Bronchial epithelial cell (primary cell): ENCODE measurements at places on chromosomes 4 and X.

DNA sequence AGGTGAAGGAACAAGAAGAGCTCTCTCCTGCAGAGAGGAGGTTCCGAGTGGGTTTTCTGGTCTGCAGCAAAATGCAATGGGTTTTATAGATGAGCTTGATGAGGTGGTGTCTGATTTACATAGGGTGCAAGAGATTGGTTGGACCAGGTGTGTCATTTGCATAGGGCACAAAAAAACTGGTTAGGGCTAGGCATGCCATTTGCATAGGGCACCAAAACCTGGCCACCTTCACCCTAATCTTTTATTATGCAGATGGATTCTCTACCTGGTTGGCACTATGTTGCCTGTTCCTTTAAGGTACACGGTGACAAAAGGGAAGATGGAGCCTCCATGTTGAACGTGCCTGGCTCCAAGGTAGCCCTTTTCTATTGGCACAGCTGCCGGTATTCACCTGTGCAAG is 94.5 kb upstream of the PRKX start:
- no peak for DNase-seq

DNA sequence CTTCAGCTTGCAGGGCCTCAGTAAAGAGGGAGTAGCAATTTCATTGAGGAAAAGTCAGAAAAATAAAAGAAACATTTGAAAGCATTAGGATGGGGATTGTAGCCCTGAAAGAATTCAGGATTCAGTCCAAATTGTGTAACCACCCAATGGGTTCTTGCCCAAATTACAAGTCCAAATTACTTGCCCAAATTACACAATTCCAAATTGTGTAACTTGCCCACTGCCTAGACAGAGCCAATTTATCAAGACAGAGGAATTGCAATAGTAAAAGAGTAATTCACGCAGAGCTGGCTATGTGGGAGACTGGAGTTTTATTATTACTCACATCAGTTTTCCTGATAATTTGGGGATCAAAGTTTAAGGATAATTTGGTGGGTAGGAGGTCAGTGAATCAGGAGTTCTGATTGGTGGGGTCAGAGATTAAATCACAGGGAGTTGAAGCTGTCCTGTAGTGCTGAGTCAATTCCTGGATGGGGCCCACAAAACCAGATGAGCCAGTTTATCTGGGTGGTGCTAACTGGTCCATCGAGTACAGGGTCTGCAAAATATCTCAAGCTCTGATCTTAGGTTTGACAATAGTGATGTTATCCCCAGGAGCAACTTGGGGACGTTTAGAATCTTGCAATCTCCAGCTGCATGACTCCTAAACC is 18.1 kb upstream of the PAGE5 start:
- peak; percentile 33 for DNase-seq

GRCh38 chr4:114349543-114350175 is 248.9 kb upstream of the UGT8 start:
- peak; percentile 93 for DNase-seq

- DNase-seq: peak; percentile 32
Measured at GRCh38 chr4:103075894-103076746, 441 bp downstream of the SLC9B2 start.

GRCh38 chrX:4263030-4263803 is 549.8 kb upstream of the PRKX start:
- peak; percentile 0 for DNase-seq

- DNase-seq: no peak
Measured at GRCh38 chr4:141659539-141659938, 23.2 kb downstream of the IL15 start.

- no peak for DNase-seq
Measured at GRCh38 chr4:187283201-187283955, 559.7 kb upstream of the FAT1 start.

- no peak for DNase-seq
Measured at GRCh38 chr4:24195991-24196736, 306.3 kb upstream of the PPARGC1A start.

DNA sequence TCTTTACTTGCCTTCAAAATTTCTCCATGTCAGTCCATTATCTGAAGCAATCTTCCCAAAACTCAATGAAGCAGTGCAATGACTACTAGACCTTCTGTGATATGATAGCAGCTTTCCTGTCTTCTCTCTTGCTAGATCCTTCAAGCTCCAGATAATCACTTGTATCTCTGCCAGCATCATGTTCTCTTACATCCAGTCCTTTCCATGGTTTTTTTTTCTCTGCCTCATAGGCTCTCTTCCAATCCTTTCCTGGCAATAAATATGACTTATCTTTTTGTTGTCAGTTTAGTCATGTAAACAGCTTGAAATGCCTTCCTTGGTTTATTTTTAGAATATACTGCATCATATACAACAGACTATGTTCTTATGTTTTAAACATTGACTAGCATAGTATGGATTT is 193.5 kb downstream of the CFAP299 start:
- DNase-seq: peak; percentile 1

- DNase-seq: no peak
Measured at GRCh38 chrX:136598631-136599030, 49.3 kb upstream of the CD40LG start.

GRCh38 chr4:139642364-139642763 is 23.3 kb upstream of the MGST2 start:
- peak; percentile 66 for DNase-seq

DNA sequence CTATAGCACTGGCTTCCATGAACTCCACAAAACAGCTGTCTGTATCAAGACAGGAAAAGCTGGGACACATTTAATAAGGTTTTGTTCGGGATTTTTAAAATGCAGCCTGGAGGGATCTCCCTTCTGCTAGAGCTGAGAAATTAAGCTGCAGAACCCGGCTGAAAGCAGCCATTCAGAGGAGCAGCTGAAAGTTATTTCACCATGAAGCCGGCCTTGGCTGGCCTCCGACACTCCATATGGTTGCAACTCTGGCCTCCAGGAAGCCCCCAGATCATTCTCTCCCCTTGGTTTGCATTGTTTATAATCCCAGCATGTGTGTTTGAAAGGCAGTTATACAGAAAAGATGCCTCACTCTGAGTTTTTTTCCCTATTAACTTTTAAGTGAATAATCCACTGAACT is 239.4 kb downstream of the SPATA18 start:
- DNase-seq: no peak

DNA sequence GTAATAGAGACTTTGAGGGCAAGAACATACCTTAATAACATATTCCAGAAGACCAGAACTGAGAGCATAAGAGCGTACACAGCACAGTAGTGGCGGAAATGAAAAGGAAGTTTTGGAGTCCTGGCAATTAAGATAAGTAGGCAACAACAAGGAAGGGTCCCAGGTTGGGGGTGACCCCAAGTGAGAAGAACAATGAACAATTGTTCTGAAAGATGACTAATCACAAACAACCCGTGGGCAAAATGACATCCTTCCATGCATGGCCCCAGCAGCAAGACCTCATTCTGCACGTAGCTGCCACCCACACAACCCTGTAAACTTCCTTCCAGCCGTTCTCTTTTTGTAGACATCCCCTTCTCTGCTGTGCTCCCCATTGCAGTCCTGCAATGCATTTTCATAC is 384.4 kb upstream of the PABPC4L start:
- DNase-seq: no peak

DNA sequence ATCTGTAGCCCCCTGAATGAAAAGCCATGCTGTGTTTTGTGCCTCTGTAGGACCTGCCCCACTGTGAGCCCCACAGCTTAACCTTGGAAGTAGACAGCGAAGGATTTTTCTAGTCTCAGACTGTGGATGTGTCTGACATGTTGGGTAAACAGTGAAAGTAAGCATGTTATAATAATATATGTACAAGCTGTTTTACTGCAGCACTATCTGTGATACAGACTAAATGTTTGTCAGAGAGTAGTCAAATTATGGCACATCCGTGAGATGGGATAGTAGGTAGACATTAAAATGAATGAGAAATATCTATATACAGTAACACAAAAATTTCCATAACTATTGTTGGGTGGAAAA is 381.2 kb upstream of the NR3C2 start:
- no peak for DNase-seq

- DNase-seq: peak; percentile 68
Measured at GRCh38 chr4:142380052-142380602, 466.0 kb downstream of the INPP4B start.

DNA sequence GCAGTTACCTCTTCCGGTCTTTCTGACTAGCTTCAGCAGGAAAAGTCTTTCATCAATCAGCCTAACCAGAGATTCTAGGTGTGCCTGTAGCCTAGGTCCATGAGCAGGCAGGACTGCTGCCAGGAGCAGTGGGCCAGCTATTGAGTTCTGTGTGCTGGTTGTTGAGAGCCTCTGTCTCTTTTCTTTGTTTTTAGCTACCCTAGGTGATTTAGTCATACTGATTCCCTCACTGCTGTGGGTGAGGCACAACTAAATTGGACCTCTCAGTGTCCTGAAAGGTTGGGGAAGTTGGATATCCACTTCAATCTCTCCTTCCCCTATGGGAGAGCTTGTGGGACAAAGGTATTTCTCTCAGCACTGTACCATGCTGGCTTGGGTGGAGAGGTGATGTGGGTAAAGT is 354.9 kb downstream of the GPAT3 start:
- DNase-seq: peak; percentile 15

GRCh38 chr4:77927991-77928925 is 65.6 kb downstream of the MRPL1 start:
- peak; percentile 96 for DNase-seq

- DNase-seq: no peak
Measured at GRCh38 chr4:172147687-172148086, 334.5 kb downstream of the GALNTL6 start.

- DNase-seq: no peak
Measured at GRCh38 chr4:26372076-26372475, 51.3 kb downstream of the RBPJ start.

GRCh38 chr4:77043507-77044136 is 32.2 kb downstream of the CCNI start:
- no peak for DNase-seq

- DNase-seq: no peak
Measured at GRCh38 chrX:129015381-129015780, 507.9 kb downstream of the SMARCA1 start.

DNA sequence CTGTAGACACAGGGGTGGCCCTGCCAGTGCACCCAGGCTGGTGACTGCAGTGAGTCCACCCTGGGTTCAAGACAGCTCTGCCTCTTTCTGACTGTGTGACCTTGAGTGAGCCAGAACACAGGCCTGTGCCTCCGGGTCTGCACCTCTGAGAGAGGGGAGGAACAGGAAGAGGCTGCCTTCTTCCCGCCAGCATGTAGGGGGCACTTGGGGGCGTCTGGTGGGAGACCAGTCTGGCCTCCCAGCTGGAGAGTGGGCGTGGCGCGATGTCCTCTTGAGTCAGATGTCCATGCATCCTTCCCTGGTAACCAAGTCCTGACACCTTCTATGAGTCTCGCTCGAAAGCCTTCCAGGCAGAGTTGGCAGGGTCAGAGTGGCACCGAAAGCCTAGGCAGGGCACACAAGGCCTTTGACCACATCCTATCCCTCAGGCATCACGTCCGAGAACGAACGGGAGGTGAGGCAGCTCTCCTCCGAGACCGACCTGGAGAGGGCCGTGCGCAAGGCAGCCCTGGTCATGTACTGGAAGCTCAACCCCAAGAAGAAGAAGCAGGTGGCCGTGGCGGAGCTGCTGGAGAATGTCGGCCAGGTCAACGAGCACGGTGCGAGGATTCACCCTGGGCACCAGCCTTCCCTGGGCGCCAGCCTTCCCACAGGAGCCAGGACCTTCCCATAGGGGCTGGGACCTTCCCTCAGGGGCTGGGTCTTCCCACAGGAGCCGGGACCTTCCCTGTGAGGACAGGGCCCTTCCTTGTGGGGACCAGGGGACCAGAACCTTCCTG is 21.3 kb downstream of the WFS1 start:
- DNase-seq: no peak

- no peak for DNase-seq
Measured at GRCh38 chr4:78630615-78631014, 79.0 kb downstream of the ANXA3 start.

- DNase-seq: no peak
Measured at GRCh38 chrX:37714479-37714878, 28.9 kb downstream of the XK start.

DNA sequence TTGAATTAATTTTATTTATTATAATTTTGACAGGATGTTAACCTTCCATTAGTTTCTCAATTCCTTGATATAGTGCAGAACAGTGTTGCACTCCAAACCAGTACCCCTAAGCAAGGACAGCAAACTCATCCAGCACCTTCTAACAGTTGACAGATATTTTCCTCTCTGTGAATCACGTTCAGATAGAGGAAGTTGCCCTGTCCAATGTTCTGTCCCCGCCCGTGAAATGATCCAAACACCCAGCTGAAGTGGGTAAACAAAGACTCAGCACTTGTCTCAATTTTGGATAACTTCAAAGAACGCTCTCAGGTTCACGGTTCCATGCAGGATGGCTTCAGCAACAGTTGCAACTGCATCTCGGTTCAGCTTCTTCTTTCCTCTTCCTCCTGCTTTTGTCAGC is 1240.0 kb upstream of the ADGRL3 start:
- DNase-seq: no peak

DNA sequence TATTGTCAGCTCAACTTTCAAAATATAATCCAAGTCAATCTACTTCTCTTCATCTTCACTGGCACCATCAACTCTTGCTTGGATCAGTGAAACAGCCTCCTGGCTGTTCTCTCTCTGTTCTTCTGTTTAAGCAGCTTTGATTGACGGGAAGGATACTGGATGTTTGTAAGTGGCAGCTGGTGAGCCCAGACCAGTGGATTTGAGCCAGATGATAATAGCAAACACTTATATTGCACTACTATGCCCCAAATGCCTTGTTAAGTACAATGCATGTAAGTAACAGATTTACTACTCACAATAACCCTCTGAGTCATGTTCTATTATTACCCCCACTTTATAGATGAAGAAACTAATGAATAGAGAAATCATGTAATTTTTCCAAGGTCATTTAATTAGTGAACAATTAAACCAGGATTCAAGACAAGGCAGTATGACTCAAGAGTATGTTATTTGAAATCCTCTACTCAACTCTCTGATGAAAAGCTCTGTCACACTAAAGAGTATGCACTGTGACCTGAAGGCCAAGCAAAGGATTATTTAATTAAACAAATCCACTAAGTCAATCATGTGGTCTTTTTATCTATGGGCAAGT is 44.8 kb downstream of the SPANXN3 start:
- no peak for DNase-seq

- no peak for DNase-seq
Measured at GRCh38 chrX:39309721-39310152, 508.5 kb downstream of the MID1IP1 start.

DNA sequence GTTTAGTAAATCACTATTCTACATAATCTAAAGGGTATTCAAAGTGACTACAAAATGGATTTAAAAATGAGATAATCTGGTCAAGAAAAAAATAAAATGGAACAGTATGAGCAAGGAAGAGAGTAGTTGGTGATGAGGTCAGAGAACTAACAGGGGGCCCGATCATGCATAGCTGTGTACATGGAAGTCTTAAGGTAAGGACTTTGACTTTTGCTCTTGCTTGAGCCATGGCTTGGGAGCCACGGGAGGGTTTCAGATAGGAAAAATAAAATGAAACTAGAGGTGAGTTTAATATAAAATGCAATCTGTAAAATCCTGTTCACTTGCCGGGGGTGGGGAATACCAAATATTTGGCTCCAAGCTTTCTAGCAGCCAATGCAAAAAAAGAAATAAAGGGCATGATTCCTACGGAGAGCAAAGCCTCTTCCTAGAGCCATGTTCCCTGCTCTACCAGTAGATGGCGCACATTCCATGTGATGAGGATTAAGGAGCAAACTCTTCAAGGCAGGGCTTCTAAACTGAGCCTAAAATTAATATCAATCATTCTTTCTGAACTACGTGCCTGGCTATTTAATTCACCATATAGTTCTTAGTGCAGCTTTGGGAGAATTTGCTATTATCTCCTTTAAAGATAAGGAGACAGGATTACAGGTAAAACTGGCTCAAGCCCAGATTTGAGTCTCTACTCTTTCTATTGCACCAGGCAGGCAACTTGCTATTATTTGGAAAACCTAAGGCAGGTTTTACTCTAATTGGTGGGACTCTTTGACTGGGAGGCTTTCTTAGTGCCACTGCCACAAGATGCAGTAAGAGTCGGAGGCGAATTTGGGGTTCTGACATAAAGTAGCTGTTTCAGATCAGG is 6.8 kb upstream of the CLCN5 start:
- peak; percentile 44 for DNase-seq
